ENCODE measurements at places on chromosomes 13 and 19.
A peak's percentile ranks its signal among the peaks of the same experiment; 100 is the strongest.

- DNase-seq = no peak
Measured at GRCh38 chr13:73299787-73300186, 241.0 kb downstream of the KLF5 start.

DNA sequence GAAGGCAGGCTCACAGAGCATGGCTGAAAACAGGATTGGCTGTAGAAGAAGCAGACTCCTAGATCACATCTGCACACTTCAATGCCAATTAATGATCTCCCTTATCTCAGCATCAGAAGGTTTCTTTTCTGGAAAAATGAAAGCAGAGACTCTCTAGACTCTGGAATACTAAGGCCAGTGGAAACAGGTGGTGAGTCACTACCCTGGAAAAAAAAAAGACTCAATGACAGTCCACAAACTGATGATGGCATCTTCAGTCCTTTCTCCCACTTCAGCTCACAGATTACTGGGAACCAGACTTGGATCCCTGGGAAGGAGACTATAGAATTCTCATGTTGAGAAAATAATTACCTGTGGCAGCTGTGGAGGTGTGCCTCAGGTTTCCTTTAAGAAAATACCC, 47.5 kb upstream of the MBNL2 start:
- no peak for DNase-seq

- no peak for DNase-seq
Measured at GRCh38 chr13:104817271-104817670, 1718.2 kb downstream of the EFNB2 start.

DNA sequence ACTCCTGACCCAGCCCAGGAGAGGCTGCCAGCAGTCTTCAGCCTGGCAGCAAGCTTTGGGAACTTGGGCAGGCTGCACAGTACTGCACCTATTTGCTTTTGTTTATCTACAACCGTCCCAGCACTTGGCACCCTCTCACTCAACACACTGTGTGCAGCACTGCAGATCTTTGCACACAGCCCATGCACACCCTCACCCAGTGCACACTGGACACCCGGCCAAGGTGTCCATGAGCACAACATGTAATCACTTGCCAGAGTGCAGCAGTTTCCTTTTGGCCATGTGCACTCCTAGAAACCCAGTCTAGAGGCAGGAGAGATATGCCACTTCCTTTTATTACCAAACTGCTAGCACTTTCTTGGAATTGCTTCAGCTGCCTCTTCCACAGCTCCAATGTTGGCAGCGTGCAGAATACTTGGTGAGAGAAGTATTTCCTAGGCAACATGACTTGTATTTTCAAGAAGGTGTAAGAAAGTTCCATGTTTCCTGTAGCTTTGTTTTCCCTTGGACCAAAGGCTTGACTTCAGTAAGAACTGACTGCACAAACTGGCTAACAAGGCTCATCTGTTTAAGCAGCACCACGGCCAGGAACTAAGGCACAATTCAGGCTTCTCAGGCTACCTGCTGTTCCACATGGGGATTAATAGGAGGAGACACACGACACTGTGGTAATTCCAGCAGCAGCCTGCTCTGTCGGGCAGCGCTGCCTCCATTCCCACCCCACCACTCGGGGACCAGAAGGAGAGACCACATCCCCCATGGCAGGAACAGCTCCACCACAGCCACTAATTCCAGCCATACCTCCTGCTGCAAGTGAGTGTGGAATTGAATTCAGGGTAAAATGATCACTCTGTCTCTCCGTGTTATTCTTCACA, 15.3 kb downstream of the ATP7B start:
- no peak for DNase-seq

GRCh38 chr13:21383090-21383489, 76.0 kb downstream of the ZDHHC20 start:
- no peak for DNase-seq

DNA sequence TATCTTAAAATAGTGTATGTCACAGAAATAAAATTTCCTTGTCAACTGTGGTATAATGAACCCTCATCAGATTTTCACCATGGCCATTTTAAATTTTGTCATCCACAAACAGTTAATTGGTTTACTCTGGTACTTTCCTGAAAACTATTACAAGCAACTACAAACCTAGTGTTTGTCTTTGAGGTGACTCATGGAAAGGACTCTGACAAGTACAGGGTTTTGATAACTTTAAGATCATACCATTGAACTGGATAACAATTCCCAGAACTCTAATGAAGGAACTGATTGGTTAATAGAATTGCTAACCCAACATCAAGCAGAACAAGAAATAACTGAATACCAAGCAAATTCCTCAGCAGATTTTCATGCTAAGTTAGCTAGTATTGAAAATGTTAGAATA, 237.7 kb upstream of the IPO5 start:
- no peak for DNase-seq

DNA sequence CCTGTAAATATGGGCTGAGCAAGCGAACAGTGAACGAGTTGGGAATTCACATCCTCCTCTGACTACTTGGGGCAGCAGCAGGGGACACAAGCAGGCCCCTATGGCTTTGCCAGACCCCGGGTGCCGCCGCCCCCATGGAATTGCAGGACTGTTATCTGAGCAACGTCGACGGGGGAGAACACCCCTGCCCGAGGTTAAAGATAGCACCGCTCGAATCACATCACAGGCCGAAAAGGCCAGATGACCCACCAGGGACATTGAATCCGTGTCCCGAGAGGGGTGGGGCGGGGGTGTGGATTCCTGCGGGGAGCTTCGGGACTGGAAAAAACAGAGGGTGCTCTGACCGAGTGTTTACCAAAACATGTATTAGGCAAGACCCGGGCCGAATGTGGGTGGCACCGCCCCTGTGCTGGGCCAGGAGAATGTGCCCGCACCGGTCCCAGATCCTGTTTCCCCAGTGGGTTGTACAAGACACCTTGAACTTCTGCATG, 9.1 kb downstream of the FEM1A start:
- no peak for DNase-seq

GRCh38 chr19:41945135-41945766, 13.9 kb downstream of the RABAC1 start:
- DNase-seq = peak; percentile 73

DNA sequence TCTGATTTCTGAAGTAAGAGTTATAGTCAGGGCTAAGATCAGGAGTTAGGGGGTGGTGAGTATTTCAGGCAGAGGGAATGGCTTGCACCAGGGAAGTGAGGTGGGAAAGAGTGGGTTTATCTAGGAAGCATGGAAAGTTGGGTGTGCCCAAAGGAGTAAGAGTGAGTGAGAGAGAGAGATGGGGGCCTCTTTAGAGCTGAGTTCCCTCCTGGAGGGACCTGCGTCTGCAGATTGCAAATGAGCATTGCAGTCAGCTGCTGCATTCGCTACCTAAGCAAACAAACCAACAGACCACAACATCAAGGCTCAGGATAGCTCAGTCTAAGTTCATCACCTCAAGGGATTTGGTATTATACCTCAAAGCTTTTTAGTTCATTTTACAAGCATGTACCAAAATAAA, 405.8 kb downstream of the FGF9 start:
- DNase-seq = no peak

DNA sequence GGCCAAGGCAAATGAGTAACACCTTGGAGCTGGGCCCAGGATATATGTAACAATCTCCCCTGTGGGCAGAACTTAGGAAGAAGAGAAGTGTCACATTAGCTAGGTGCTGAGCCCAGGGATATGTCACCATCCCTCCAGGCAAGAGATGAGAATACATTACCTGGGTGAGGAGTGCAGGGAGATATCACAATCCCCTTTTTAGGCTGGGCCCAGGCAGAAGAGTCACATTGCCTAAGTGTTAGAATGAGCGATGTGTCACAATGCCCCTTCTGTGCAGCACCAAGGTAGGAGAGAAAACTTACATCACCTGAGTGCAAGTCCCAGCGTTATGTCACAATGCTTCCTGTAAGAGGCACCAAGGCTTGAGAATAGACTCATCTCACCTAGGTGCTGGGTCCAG, 60.3 kb downstream of the ZNF726 start:
- DNase-seq = no peak

- no peak for DNase-seq
Measured at GRCh38 chr13:111253365-111253872, 67.0 kb upstream of the TEX29 start.

DNA sequence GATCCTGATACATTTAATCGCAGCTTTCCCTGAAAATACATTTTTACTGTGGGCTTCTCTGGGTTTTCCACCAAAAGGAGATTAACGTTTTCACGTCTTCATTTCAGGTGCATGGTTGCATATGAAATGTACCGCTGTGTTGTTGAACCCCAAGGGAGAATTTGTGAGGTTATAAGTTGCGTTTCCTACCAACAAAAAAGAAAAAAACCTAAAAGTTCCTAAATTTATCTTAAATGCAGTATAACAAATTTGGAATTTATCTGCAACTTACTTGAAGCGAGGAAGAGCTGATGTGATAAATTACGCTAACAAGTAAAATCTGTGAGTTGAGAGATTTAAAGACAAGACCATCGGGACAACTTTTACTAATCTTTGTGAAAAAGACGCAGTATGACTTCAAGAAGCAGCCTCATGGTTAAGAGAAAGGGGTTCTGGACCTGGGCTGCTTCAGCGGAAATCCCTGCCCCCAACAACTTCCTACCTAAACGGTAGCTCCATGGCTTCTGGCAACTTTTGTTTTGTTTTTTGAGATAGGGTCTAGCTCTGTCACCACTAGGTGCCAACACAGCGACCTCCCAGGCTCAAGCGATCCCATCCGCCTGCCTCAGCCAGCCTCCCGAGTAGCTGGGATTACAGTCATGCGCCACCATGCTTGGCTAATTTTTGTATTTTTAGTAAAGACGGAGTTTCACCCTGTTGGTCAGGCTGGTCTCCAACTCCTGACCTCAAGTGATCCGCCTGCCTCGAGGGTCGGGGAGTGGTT, 958 bp upstream of the OBI1 start:
- peak; percentile 1 for DNase-seq

DNA sequence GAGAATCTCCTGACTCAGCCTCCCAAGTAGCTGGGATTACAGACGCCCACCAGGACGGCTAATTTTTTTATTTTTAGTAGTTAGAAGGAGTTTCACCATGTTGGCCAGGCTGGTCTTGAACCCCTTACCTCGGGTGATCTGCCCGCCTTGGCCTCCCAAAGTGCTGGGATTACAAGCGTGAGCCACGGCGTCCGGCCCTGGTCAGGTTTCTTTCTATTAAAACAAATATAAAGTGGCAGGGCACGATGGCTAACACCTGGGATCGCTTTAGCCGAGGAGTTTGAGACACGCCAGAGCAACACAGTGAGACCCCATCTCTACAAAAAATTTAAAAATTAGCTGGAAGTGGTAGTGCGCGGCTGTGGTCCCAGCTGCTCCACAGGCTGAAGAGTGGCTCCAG, 1.5 kb upstream of the MED25 start:
- DNase-seq = no peak

DNA sequence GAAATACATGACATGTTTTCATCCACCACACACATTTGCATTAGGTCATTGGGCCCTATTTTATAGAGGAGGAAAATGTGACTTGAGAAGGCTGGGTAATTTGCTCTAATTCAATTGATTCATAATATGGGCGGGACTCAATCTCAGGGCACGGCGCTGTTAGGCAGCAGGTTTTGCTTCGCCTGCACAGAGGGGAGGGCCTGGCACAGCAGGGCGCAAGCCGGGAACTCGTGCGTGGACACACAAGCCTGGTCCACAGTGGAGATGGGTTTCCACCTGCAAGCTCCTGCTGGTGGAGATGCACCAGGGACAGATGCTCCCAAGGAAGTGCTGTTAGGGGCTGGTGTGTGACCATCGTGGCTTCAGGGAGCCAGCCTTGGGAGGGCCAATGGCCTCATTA, 58.4 kb upstream of the MTIF3 start:
- no peak for DNase-seq

DNA sequence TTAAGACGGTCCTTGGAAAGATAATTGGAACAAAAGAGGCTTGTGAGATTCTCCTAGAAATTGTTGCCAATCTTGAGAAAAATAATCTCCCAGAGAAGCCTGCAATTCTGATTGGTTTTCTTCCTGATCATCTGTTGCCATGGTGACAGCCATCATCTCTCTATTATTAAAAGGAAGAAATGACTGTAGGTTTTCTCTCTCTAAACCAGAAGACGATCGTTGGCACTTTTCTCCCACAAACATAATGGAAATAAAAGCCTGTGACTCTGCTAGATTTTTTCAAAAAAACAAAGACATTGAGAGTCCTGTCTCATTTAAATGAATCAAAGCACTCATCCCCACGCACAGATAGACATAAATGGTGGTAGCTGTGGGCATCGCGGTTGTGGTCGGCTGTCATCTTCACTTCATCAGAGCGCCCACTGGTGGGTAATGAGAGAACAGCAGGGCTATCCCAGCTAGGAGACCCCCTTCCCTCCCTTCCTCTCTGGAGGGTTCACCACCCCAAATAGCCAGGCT, 21.7 kb upstream of the CALM3 start:
- DNase-seq = no peak

- DNase-seq = no peak
Measured at GRCh38 chr19:31717269-31717923, 368.2 kb upstream of the TSHZ3 start.

GRCh38 chr19:17025991-17026658, 485 bp downstream of the CPAMD8 start:
- DNase-seq = no peak

Data from T-helper 1 cell (primary cell).